NCI-H82 (cell line): ENCODE measurements at places on chromosomes 16 and 17.

DNA sequence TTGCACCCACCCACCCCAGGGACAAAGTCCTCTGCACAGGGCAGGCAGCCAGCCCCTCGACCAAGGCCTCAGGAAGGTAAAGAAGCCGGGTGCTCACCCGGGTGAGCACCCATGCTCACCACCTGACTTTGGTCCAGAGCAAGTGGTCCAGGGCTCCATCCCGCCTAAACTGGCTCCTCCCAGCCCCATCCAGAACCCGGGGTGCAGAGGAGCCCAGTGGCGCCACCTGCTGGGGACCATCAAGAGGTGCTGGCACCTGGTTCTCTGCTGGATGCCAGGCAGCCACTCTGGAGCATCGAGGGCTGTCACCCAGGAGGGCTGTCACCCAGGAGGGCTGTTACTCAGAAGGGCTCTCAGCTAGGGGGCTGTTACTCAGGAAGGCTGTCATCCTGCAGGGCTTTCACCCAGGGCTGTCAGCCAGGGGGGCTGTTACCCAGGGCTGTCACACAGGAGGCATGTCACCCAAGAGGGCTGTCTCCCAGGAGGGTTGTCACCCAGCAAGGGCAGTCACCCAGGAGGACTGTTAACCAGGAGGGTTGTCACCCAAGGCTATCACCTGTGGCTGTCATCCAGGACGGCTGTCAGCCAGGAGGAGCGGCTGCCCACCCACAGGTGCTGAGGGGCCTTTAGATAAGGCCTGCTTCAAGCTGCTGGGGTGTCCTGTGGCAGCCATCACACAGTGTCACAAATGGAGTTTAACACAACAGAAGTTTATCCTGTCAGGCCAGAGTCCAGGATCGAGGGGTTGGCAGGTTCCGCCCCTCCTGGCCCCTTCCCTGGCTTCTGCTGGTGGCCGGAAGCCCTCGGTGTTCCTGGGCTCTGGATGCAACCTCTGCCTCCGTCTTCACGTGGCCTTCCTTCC, 98.5 kb downstream of the TNFRSF13B start:
- DNase-seq: peak; percentile 61

- DNase-seq: no peak
Observed at GRCh38 chr17:41061964-41062363, 2.0 kb upstream of the KRTAP2-3 start.

DNA sequence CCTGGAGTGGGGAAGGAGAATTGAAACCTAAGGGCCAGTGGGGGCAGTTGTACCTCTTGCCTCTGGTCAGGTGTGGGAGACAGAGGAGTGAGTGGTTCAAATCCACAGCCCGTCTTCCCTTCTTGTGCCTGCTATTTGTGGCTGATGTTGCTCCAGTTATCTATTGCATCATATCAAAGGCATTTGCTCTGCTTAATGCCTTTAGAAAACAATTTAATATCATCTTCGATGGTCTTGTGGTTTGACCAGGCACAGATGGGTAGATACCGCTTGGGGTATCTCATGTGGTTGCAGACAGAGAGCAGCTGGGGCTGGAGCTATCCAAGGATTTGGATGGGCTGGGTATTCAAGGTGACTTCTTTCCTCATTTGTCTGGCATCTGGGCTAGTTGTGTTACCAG, 376.1 kb upstream of the RBFOX1 start:
- peak; percentile 59 for DNase-seq

DNA sequence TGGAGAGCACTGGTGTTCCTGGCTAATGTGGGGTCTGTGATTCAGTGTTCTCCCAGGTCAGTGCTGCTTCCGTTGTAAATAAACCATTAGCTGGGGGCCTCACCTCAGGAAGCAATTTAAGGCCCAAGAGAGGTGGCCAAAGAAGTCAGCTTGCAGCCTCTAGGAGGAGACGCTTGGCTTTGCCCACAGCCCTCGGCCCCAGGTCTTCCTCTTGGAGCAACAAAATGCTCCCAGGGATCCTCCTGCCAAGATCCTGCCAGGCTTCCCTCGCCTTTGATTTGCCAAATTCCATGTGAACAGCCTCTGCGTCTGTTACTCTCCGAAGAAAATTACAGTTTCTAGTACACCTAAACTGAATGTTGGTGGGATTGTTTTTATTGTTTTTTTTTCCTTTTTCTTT, 62.4 kb upstream of the TBX2 start:
- DNase-seq: no peak

GRCh38 chr17:63929860-63930766, 2.0 kb downstream of the CD79B start:
- DNase-seq: no peak

DNA sequence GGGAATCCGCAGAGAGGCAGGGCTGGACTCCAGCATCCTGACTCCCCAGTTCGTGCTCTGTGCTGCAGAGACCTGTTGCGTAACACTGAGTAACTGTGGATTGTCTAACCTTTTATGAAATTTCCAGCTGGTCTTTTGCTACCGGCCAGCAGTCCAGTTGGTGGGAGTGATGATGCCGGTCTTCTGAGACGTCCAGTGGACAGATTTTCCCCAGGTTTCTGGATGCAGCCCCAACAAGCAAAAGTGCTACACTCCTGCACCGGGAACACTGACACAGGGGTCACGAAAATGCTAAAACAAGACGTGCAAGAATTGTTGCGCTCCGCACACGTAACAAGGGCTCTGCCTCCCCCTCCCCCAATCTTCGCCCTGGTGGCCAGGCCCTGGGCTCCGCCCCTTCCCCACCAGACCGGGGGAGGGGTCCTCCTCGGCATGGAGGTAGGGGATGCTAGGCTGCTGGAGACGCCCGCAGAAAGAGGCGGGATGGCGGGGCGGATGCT, 701 bp upstream of the MRC2 start:
- peak; percentile 38 for DNase-seq

DNA sequence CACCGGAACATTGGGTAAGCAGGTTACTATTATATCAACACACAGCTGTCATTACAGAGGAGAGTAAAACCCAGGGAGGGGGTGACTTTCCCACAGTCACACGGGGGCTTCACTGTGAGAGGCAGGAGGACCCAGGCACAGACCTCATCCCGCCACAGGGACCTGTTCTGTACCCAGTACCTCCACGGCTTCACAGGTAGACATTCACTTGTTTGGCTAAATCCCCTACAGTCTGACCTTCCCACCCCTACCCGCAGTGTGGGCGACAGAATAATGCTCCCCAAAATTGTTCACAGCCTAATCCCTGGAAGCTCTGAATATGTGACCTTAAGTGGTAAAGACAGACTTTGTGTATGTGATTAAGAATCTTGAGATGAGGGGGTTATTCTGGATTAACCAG, 16.5 kb downstream of the LITAF start:
- no peak for DNase-seq
